ENCODE measurements at places on chromosomes 3 and 15.
A peak's percentile ranks its signal among the peaks of the same experiment; 100 is the strongest.

- DNase-seq = no peak
These were observed 50.9 kb upstream of the FSIP1 start for GRCh38 chr15:39833515-39833981.

DNA sequence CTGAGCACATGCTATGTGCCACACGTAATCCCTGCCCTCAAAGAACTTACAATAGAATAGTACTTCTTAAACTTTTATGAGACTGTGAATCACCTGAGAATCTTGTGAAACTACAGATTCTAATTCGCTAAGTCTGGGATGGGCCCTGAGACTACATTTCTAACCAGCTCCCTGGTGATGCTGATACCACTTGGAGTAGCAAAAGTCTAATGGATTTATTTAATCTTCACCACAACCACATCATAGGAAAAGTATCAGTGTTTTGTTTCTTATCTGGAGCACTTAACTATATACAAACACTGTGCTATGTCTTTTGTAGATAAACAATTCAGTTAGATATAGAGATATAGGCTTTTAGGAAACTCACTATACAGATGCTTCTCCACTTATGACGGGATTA, 23.8 kb upstream of the TCF12 start:
- no peak for DNase-seq

GRCh38 chr3:46866720-46867549, 3.7 kb upstream of the MYL3 start:
- peak; percentile 85 for DNase-seq

DNA sequence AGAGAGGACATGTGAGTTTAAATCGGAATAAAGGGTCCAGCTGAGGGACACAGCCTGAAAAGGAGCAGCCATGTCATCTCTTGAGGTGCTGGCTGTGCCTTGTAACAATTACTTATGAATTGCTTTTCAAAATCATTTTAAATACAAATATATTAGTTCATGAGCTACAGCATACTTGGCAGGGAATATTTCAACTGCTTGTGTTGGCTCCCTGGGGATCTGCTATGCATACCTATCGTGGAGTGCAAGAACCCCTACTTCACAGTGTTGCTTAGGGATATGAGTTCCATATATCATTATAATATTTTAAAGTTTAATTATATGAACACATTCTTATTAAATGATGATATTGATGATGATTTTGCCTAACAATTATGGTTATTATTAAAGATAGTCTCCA, 19.1 kb upstream of the P2RY14 start:
- no peak for DNase-seq

DNA sequence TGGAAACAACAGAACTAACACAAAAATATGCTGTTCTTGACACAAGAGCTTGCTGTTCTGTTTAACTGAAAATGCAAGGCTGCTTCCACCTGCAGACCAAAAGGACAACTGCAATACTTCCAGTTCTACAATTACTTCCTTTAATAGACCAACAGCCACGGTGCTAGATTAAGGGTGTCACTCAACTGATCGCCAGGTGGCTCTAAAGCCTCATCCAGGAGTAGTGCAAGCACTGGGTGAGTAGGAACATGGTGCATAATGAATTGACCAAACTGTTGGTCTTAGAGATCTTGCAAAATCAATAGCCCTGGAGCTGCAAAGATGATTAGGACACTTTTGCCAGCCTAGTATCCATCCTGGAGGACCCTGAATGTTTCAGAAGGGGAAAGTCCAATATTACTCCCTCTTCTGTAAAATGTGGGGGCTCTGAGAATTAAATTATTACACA, 3.6 kb upstream of the CLDN16 start:
- DNase-seq = no peak

DNA sequence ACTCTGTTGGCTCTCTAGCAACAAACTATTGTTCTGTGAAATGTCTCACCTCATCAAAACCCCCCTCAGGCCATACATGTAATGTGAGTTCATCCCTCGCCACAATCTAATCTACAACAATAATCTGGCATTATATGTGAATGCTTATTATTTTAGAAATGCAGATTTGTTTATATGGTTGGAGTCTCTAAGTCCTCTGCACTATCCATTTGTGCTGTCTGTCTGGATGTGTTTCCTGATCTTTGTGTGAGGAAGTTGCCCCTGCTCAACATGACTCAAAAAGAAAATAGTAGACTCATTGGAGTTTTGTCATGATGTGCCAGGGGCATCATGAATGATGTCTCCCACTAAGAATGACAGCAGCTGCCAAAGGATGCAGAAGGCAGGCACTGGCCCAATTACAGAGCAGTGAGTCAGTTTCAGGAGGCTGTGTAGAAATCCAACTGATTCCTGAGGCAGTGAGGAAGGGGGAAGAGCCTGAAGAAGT, 161.6 kb upstream of the PDZRN3 start:
- DNase-seq = no peak

DNA sequence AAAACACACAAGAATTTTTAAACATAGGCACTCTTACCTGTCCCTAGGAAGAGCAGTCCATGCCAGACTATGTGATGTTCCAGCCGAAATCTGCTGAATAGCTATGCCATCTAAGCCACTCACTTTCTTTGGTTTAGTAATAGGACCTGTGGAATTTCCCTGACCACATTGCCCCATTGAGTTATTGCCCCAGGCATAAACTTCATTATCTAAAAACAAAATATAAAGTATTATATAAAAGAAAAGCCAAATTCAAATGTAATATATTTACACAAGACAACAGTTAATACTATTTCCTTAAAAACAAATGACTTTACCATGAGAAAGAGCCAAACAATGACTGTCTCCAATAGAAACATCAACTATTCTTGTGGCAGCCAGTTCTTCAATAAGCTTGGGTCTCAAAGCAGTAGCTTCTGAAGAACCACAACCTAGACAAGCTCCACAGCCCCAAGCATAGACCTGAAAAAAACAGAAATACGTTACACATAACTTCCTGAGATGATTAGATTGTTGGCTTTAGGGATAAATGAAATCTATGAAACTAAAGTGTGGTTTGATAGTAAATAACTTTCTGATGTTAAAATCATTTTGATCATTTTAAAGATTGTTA, 84.3 kb downstream of the HERC1 start:
- no peak for DNase-seq

DNA sequence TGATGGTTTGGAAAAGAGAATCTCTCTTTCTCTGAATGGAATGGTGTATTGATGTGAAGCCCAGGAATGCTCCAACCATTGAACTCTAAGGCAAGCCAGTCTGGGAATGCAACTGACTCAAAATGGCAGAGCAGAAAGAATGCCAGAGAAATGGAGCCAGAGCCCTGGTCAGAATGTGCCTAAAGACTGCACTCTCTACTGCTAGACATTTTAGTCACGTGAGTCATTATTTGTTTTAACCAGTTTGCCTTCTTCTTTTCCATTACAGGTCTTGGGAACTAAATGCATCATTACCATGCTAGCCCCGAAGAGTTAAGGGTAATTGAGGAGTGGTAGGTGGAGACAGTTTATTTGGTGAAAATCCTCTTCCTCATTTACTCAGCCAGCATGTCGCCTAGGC, 67.3 kb upstream of the TRIM42 start:
- no peak for DNase-seq

- DNase-seq = no peak
These were observed 124.8 kb downstream of the NEK10 start for GRCh38 chr3:27244374-27244773.

All from activated CD4-positive, alpha-beta T cell treated with anti-CD3 and anti-CD28 coated beads for 24 hours (primary cell).